ENCODE measurements at places on chromosomes 4 and X.

GRCh38 chr4:78768452-78769180 is 7.5 kb upstream of the BMP2K start:
- DNase-seq: no peak

DNA sequence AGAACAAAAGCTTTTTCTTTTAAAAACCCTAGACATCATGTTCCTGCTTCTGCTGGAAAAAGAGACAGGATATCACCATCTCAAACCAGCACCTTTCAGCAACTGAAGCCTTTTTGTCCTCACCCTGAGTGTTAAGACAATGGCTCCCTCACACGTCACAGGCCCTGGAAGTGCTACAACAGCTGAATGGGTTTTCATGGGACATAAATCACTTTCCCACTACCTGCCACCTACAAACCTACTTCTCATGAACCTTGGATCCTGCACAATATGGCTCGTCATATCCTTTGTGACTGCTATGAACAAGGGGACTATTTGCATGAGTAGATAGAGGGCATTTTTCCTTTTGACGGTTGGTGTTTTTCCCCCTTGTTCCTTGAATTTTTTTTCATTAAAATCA is 93.6 kb downstream of the TSPAN5 start:
- no peak for DNase-seq

DNA sequence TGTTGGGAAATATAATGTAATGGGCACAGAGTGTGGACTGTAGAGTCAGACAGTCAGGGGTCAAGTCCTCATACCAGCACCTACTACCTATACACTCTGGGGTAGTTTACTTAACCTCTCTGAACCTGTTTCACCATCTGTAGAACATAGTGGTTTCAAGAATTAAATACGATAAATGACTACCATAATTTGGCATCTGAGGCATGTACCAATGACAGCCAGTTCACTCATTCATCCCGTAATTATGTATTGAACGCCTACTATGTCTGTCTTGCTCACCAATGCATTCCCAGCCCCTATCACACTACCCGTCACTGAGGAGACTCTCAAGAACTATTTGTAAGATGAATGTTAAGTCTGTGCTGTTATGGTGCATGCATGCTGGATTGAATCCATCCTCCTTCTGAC is 2.0 kb upstream of the FGB start:
- no peak for DNase-seq

- DNase-seq: no peak
Measured at GRCh38 chrX:74344280-74344622, 40.3 kb downstream of the ZCCHC13 start.

DNA sequence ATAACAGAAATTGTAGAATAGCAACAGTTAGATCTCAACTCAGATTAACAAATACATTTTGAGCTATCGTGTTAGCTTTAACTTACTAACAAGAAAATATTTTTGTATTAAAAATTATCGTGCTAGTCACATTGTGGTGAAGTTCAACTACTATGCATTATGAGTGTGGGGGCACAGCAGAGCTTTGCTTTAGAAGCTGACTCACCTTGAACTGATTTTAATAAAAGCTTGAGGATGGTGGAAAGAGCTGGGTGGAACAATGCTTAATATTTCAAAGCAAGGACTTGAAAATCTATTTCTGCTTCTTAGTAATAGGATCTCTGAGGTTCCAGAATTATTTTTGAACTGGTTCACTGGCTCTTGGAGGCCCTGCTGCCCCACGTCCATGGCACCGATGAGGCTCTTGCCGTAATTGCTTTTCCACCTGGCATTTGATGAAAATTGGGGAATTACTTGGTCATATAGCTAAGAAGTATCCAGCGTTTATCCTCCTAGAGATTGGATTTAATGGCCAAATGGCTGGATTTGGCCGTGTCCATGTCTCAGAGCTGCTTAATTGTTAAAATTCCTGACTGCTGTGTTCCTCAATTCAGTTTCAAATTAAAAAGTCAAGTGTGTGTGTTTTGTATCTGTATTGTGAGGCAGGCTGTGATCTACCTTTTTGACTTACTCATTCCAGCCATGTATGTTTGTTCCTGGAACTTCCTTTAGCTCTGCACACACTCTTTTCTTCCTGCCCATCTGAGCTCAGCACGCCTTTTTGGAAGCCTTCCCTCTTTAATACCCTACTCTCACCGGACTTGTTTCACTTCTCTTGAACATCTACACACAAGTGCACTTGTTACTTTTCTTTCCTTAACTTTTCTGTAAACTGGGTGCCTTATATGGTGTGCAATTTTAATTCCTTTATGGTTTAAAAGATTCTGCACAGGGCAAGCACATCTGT is 66.6 kb upstream of the LIMCH1 start:
- no peak for DNase-seq

GRCh38 chr4:102437111-102437510 is 64.0 kb upstream of the NFKB1 start:
- no peak for DNase-seq

DNA sequence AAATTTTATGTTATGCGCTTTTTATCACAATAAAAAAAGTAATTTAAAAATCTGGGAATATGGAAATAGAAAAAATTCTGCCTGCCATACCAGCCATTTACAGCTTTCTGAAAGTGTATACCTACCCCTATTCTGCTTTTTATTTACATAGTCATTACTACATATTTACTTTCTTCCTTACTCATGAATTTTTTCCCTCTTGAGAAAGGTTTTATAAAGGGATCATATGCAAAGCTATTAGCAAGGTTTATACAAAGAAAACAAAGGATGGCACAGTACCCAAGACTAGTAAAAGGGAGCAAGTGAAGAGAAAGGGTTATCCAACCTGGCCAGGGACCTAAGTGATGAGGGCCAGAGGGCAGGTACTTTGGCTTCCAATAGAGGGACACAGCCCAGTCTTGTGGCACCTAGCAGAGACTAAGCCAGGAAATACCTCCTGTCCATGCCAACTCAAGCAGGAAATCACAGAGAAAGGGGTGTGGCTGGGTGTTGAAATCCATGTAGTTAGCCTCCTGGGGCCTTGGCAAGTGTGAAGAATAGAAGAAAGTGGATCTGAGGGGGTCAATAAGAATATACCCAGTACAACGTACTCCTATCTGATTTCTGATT is 207.3 kb upstream of the VEGFC start:
- DNase-seq: no peak

DNA sequence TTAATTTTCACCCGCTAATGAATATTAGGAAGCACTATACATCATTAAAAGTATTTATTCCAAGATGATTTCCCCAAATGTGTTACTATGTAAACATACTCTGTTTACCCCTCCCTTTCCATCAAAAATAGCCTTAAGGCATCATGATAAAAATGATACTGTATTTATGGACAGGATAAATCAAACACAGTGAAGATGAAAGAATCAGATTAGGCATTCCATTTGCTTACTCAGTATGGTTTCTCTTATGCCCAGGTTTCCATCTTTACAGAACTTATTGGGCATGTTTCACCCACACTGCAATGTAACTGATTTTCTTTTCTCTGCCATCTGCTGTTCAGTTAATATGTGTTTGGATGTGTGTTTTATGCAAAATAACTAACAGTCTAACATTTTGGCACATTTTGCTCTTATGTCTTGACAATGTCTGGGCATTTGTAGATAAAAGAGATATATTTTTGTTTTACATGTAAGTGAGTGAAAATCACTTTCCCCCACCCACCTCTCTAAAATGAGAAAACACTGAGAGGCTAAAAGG is 445.2 kb downstream of the RPA4 start:
- DNase-seq: no peak

GRCh38 chr4:144894573-144894972 is 203.4 kb downstream of the ANAPC10 start:
- no peak for DNase-seq

GRCh38 chr4:71732066-71732465 is 51.8 kb downstream of the GC start:
- no peak for DNase-seq

GRCh38 chr4:139560406-139561104 is 4.5 kb upstream of the SETD7 start:
- no peak for DNase-seq

DNA sequence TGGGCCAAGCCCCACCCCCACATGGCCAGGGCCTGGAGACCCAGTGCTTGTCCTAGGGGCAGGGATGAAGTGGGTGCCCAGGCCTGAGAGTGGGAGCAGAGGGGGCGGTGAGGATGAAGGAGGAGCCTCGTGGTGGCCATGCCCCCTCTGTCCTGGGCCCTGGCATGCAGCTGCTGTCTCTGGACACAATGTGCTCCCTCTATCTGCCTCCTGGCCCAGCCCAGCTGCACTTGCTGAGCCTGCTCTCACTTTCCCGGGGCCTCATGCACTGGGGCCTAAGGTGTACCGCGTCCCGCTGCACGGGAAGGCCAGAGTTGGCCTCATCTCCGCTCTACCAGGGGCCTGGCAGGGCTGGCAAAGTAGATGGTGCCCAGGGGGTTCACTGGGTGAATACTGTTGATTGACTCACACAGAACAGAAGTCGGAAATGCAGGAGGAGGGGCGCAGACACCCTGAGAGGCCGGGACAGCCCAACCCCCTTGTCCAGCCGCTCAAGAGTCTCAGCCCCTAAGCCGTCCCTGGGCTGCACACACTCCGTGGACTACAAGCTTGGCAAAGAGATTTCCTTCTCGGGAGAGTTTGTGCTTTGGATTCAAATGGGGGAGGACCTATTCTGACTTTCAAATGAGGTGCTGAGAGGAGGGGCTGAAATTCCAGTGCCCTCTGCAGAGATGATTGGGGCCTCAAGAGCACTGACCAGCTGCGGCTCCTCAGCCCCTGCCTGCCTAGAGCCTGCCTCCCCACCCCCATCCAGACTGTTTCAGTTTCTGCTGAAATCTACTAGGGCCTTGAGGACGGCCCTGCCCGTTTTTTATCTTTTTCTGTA is 112.4 kb downstream of the PSAPL1 start:
- DNase-seq: no peak
